ENCODE measurements at places on chromosomes 16 and 17.

DNA sequence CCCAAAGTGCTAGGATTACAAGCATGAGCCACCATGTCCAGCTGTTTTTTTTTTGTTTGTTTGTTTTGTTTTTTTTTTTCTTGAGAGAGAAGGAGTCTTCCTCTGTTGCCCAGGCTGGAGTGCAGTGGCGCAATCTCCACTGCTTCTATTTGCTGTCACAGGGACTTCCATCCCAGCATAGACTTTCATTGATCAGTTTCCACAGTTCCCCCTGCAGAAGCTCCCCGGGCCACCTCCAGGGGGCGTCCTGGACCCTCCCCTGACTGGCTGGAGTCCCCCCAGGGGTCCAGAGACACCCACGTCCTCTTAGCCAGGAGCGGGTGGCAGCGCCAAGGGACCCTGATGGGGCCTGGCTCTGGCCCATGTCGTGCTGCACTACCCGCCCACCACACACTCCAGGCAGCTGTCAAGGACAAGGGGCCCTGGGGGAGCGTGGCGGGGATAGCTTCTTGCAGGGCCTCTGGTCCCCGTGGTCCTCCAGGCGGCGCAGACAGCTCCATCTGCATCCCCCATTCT is 3.1 kb upstream of the NPW start:
- no peak for DNase-seq

GRCh38 chr17:77409282-77410161 is 268.8 kb downstream of the SEC14L1 start:
- no peak for DNase-seq

GRCh38 chr16:2511996-2512734 is 1.6 kb upstream of the ATP6V0C start:
- DNase-seq, result no peak

DNA sequence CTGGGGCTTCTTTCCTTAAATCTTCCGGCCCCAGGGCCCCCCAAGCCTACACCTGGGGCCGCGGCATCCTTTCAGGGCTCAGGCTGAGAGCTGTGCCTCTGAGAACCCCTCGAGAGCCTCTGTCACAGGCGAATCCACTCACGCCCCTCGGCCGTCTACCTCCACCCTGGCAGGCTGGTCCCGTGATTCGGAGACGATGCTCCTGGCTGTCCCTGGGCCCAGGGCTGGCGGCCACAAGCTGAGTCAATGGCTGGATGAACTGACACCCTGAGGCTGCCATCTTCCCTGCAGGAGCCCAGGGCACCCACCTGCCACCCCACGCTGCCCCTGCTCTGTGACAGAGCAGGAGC is 4.4 kb downstream of the TEPSIN start:
- no peak for DNase-seq

DNA sequence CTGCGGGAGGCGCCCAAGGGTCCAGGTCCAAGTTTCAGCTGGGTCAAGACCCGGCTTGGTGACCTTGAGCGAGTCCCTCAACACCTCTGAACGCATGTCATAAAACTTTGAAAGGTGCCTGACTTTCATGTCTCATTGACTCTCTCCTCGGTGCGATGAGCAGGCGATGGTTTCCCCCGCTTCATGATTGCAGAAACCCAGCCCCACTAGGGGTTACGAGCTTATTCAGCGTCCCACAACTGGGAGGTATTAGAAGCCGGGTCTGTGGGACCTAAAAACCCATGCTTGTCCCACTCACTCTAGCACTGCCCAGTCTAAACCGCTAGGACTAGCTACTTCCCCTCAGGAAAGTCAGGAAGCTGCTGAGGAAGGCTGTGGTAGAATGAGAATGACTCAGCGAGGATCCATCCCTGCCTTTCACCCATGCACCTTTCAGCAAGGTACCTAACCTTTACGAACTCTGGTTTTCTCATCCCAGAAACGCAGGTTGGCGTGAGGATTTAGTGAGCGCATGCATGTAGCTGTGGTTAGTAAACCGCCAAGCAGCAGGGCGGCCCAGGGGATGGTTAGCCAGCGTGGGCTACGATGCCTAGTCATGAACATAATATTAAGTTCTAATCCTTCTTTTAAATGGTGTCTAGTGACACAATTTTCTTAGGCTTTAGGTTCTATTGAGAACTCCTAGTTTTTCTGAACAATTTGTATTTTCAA is 26.2 kb upstream of the RFFL start:
- no peak for DNase-seq

GRCh38 chr16:17474572-17474971 is 3.8 kb upstream of the XYLT1 start:
- no peak for DNase-seq

GRCh38 chr16:70490261-70490660 is 33.1 kb downstream of the COG4 start:
- DNase-seq, result no peak

GRCh38 chr17:82787081-82787848 is 35.4 kb downstream of the TBCD start:
- DNase-seq, result no peak

DNA sequence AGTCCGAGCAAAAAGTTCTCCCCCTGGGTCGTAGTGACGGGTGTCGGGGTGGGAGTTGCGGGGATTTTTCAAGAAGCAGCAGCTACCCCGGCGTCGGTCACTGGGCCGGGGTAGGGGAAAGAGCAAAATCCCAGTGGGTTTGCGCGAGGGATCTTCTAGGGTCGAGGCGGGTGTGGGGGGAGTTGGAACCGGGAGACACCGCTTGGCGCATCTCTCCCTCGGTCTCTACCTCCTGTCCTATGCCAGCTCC is 2.3 kb upstream of the UBTF start:
- no peak for DNase-seq

Data from T-helper 9 cell (primary cell).